Left ventricle myocardium superior (tissue), 1 donor: ENCODE measurements at places on chromosomes 16 and 17.

DNA sequence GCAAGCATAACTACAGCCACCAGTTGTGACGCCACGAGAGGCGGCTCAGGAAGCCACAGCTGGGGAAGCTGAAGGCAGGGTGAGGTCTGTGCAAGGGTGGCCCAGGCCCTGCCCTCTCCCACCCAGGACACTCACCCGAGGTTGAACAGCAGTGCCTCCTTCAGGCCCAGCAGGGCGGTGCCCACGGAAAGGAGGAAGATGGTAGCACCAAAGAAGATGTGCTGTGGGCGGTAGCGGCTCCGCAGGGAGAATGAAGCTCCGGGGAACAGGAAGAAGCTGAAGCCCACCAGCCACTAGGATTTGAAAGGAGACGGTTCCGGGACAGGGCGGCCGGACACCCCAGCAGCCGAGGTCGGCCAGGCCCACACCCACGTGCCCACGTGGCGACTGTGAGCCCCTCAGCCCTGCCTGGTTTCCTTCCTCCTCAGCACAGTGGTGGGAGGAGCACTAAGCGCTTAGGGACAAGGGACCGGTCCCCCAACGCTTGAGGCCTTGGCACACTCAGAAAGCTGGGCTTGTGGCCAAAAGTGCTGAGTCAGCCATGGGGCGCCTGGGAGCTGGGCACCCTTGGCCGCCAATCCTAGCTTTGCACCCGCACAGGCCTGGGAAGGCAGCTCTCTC, 11.0 kb downstream of the CYB561 start:
- DNase-seq = peak; percentile 84

- DNase-seq = no peak
These were observed 80.9 kb downstream of the DNAH17 start for GRCh38 chr17:78496311-78496710.

- DNase-seq = no peak
These were observed 68.7 kb downstream of the IRX6 start for GRCh38 chr16:55392701-55393100.

DNA sequence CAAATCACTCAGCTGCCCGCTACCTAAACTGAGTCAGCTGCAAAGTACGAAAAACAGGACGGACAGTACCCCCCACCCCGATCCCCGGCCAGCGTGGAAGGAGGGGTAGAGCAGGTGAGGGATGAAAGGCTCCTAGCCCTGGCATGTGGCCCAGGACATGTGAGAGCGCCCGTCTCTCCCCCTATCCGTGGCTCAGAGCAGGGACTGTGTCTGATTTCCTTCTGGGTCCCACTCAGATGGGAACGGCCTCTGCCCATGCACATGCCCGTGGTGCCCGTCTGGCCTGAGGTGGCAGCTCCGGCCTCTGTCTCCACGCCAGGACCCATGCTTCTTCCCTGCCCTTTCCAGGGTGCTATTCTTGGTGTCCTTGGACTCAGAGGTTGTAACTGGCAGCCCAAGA, 30.2 kb upstream of the RASD1 start:
- DNase-seq = peak; percentile 82

- DNase-seq = peak; percentile 100
These were observed at the start of gene GRB2 for GRCh38 chr17:75405365-75406221. Gene GRB2 (minus strand): TSS chr17:75405678. CDS start chr17:75393628, 12,050 bp downstream.

GRCh38 chr17:40866838-40867237, at the start of gene KRT12:
Gene KRT12 (minus strand): TSS chr17:40867223. CDS start chr17:40867186, 37 bp downstream.
- DNase-seq = no peak

GRCh38 chr17:43014020-43014648, 7.5 kb downstream of the IFI35 start:
- DNase-seq = peak; percentile 51

- no peak for DNase-seq
These were observed 39.2 kb downstream of the BRD7 start for GRCh38 chr16:50329446-50330189.

- DNase-seq = no peak
These were observed 2.7 kb downstream of the N4BP1 start for GRCh38 chr16:48607056-48607825.

DNA sequence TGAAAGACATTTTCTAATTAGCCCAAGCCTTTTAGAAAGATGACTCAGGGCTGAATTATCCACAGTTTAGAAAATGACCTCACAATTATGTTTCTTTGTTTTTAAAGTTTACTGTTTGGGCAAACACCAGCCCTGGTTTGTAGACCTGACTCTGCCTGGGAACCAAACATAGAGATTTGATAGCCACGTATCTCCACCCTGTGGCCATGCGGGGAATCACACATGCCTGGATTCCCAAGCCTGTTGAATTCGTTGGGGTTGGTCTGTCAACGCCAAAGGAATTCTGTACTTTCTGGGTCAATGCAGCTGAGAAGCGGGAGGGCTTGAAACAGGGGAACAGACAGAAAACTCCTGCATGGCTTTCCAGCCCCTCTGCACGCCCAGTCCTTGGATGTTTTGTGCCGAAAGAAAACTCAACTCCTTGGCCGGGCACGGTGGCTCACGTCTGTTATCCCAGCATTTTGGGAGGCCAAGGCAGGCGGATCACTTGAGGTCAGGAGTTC, 26.9 kb downstream of the CD300A start:
- peak; percentile 71 for DNase-seq

GRCh38 chr17:47701608-47702007, 7.6 kb downstream of the TBKBP1 start:
- DNase-seq = no peak

- DNase-seq = no peak
These were observed 20.1 kb downstream of the GID4 start for GRCh38 chr17:18059283-18059682.

DNA sequence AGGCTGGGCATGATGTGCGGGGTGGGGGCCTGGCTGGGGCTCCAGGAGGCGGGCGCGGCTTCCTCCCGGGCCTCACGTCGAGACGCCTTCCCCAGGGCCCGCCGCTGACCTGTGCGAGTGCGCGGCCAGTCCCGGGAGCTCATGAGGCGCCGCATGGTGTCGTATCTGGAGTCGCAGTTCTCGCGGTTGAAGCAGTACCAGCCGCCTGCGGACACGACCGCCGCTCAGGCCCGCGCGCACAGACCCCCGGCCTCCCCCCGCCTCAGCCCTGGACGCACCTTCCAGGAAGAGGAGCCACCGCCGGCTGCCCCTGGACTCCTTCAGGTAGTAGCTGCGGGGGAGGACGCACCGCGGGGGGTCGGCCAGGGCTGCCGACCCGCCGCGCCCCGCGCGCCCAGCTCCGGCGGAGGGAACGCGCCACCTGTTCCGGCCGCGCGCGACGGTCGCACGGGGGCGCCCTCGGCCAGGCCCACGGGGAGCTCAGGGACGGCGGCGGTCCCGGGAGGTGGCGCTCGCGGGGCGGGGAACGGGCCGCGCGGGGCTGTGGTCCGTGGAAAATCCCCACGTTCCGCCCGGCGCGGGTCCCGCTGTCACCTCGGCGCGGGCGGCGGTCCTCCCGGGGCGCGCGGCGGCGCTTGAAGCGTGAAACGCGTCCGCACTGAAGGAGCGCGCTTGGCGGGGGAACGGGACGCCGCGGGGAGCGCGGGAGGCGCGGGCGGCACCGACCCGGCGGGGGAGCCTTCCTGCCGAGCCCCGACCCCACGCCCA, 1.4 kb downstream of the NOTUM start:
- DNase-seq = peak; percentile 89

DNA sequence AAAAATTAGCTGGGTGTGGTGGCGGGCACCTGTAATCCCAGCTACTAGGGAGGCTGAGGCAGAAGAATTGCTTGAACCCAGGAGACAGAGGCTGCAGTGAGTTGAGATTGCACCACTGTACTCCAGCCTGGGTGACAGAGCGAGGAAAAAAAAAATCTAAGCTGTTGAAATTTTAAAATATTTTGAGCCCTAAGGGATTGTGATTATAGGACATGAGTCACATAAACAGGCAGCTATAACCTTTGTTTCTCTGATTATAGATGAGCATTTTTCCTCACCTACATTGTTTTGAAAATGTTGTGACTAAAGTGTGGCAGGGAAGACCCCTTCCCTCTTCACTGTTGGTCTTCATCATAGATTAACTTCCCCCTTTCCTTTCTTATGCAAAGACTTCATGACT, 135.5 kb downstream of the MGAT5B start:
- no peak for DNase-seq

DNA sequence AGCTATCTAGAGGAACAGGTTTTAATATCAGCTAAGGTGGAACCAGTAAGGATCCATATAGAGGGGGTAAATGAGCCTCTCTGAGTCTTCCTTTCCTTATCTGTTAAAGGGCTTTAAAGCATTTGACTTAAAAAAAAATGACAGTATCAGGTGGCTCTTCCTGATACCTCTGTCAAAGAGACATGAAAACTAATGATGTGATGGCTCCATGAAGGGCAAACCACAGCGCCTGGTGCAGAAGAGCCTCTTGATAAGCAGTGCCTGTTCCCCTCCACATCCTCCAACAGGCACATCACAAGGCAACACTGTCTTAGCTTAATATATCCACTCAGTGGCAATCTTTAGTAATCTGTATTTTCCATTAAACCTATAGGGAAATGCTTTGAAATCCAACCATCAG, 68.9 kb downstream of the USP31 start:
- DNase-seq = no peak

DNA sequence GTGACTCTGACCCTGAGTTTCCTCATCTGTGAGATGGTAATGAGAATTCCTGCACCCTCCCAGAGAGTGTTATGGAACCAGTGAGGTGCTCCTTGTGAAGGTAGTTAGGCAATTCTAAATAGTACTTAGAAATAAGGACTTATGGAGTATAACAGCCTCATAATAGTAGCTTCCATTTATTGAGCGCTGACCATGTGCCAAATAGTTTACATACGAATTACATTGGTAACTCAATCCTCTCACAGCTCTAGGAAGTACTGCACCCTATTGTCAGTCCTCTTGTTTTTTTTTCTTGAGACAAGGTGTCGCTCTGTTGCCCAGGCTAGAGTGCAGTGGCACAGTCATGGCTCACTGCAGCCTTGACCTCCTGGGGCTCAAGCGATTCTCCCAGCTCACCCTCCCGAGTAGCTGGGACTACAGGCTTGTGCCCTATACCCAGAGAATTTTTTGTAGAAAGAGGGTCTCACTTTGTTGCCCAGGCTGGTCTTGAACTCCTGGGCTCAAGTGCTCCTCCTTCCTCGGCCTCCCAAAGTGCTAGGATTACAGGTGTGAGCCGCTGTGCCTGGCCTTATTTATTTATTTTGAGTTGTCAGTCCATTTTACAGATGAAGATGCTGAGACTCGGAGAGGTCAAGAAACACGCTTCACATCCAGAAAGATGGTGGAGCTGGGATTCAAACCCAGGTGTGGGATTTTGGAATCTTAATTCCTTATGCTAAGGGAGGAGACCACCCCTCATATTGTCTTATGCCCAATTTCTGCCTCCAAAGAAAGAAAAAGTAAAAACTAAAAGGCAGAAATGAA, 2.9 kb downstream of the TNS4 start:
- no peak for DNase-seq

- DNase-seq = no peak
These were observed 74.1 kb downstream of the SREBF1 start for GRCh38 chr17:17762744-17763105.

GRCh38 chr16:89808475-89808874, 8.0 kb downstream of the FANCA start:
- no peak for DNase-seq

DNA sequence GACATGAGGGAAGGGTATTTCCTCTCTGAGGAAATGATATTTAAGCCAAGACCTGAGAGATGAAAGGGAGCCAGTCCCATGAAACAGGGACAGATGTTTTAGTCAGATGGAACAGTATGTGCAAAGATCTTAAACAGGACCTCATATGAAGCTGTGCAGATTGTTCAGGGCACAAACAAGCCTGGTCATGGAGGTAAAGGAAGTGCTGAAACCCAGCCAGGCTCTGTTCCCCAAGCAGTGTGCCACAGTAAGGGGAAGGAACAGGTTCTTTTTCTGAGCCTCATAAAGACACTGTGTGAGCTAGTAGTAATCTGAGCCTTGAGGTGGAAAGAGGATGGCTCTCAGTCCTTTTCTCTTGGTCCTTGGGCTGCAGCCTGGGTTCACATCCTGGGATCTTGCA, 159.9 kb downstream of the ANKFN1 start:
- no peak for DNase-seq

DNA sequence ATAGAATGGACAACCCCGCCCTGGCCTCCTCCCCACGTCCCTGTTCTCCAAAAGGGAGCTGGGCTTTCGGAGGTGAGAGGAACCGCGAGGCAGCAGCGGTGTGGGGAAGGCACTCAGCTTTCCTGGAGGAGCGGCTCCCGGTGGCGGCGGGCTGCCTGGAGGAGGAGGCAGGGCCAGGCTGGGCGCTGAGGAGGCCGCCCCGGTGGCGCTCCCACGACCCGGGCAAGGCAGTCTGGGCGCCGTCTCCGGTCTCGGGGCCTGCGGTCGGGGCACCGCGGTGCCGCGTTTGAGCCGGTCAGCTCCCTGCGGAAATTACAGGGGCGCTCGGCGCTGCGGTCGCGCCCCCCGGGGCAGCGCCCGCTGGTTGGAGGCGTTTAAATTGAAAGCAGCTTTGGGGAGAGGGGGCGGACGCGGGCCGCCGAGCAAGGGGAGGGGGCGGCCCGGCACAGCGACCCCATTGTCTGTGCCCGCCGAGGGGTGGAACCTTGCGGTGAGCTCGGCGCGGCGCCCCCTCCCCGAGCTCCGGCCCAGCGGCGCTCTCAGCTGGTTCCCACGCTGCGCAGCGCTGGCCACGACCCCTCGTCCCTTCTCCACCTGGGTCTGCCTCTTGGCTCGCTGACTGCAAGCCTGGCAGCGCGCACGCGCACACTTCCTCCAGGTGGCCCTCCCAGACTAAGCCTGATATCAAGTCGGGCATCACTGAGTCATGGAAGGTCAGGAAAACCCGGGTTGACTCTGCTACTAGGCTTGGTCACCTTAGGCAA, 58.7 kb upstream of the DLX4 start:
- DNase-seq = no peak

- DNase-seq = no peak
These were observed 7.0 kb upstream of the SLC39A11 start for GRCh38 chr17:73099511-73099910.

DNA sequence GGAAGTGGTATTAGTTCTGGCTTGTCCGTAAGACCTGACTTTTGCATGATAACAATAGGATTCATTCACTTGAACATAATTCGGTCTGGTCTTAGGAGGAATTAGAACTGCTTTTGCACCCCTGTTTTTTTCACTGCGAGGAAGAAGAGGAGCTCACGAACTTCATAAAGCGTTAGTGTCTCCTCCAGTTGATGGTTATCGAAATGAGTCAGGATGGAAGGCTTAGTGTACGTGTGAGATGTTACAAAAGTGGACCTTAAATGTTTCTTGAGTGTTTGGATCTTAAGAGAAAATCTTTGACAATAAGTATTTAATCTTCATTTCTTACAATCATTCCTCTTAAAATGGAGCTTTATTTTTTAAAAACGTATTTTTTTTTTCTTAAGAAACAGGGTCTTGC, 52.8 kb downstream of the USP10 start:
- DNase-seq = no peak

DNA sequence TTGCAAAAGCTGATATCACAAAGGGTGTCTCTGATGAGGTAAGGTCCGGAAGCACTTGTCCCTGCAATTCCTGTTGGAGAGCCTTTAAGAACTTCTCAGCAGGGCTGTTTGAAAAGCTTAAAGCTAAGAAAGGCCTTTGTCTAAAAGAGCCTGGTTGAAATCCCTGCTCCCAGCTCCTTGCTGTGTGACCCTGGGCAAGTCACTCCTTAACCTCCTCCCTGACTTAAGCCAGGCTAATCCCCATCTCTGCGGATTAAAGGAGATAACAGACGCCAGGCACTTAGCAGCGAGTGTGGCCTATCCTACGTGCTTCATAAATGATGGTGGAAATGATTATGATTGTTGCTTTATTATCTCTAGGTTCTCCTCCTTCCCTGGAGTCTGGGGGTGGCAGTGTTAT, 368.0 kb upstream of the RBFOX1 start:
- DNase-seq = no peak
